ENCODE measurements at places on chromosomes 5 and 9.

- no peak for DNase-seq
Observed at GRCh38 chr5:135456238-135457099, 4.3 kb upstream of the TIFAB start.

DNA sequence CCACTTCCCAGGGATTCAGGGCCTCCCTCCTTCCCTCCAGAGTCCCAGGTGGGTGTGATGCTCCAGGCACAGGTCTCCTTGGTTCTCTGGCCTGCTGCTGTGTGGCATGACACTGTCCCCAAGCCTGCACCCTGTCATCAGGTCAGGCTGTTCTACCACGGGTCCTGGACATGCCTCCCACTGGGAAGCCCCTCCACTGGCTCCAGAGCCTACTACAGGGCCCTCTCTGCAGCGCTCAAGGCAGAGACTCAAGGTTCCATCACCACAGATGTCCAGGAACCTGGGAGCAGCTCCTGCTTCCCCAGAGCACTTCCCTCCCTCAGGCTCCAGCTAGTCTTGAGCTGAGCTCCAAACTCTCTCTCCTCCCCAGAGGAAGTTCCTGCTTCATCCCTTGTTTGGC is 237.3 kb downstream of the PBX3 start:
- DNase-seq = no peak

GRCh38 chr5:157596487-157596886 is 20.9 kb upstream of the ADAM19 start:
- DNase-seq = no peak

DNA sequence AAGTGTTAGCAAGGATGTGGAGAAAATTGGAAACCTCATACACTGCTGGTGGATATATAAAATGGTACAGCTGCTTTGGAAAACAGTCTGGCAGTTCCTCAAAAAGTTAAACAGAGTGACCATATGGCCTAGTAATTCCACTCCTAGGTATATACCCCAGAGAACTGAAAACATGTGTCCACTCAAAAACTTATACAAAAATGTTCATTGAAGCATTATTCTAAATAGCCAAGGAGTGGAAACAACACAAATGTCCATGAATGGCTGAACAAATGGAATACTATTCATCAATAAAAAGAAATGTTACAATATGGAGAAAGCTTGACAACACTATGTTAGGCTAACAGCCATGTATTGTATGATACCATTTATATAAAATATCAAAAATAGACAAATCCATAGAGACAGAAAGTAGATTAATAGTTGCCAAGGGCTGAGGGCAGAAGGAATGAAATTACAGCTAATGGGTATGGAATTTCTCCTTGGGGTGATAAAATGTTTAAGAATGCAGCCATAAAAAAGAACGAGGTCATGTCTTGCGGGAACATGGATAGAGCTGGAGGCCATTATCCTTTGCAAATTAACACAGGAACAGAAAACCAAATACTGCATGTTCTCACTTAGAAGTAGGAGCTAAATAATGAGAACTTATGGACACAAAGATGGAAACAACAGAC is 33.6 kb upstream of the FBP1 start:
- no peak for DNase-seq

Data from stimulated activated CD4-positive, alpha-beta T cell treated with anti-CD3 and anti-CD28 coated beads, Interleukin-1b, Interleukin-23, amount 100 ng/mL, for 24 hours (primary cell).